ENCODE measurements at places on chromosomes 7 and 10.

DNA sequence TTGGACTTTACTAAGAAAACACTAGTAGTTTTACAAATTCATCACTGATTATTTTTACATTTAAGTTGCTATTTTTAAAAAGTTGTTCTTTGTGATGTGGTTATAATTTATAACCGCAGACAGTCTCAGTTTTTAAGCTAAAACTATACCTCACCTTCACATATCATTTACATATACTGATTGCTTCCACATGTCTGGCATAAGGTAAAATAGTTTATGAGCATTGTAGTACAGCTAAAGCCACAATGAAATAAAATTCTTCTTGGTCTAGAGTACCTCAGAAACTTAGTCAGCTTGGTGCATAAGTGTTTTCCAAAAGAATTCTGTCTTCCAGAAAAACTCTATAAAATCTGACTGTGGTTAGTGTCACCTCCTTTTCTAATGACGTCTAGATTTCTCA lies 13.0 kb downstream of the SEMA3A start:
- no peak for DNase-seq

DNA sequence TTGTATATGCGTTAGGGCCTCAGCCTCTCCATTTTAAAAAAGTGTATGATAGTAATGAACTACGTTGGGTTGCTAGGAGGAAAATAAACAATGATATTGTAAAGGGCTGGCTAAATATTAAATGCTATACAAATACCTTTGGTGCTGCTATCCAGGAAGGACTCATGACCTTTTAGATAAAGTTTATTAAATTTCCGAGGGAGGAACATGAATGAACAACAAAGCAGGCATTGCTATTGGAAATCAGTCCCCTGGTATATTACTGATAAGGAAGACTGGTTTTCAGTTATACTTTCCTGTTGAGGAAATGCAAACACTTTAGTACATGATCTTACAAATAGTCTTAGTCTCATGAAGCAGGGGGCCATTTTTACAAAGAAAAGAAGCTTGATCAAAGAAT lies 17.2 kb upstream of the AGR2 start:
- DNase-seq, result no peak

DNA sequence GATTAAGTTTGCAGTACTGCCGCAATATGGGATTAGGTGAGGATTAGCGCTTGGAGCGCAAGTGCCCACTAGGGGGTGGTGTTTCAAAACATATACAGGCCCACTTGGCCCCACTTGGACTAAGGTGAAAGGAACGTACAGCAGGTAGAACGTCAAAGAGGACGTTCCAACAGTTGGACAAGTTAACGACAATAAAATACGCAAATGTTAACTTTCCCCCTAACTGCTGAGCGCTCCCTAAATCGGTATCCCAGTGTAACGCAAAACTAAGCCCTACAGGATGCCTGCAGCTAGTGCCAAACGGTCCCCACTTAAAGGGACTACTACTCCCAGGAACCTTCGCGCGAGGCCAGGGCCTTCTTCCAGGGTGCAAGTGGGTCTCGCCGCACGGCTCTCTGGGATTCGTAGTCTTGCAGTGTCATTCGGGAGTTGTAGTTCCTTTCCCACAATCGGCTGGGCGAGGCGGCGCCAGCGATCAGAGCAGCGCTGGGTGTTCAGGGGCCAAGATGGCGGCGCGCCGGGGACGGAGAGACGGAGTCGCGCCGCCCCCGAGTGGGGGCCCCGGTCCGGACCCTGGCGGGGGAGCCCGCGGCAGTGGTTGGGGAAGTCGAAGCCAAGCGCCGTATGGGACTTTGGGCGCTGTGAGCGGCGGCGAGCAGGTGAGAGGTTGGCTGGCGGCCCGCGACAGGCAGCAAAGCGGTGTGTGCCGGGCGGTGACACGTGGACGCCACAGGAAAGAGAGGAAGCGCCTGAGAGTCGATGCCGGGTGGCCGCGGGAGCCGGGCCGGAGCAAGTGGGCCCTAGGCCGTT lies at the start of gene PPRC1:
PPRC1 (plus strand) TSS at position 478 of the 810 bp plus-strand sequence; CDS start at position 507, 29 bp downstream.
- DNase-seq, result peak; percentile 99

DNA sequence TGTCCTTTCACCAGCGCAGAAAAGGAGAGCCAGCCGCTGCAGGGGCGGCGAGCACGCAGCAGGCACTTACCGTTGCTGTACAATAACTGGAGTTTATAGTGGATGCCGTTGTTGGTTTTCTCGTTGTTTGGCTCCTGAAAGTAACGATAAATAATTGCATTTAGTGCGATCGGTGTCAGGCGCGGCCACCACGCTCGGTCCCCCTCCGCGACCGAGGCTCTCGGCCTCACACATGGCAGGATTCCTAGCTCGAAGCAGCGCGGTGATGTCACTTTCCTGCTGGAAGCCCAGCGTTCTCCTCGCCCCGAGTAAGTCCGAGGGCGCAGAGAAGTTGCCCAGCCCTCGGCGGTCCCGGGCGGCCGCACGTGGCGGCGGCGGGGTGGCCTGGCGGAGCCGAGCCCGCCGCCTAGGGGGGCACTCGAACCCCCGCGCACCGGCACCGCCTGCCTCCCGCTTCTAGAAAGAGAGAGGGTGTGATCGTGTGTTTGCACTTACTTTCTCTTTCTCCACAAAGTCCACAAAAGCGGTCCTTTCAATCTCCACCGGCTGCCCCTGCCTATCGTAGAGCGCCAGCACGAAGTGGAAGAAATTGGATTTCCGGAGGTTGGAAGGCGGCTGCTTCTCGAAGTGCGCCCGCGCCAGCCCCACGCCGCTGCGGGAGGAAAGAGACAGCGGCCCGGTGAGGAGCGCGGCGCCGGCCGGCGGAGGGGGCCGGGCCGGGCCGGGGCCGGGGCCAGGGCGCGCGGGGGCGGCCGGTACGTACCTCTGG lies 1.0 kb downstream of the EBF3 start:
- peak; percentile 28 for DNase-seq

DNA sequence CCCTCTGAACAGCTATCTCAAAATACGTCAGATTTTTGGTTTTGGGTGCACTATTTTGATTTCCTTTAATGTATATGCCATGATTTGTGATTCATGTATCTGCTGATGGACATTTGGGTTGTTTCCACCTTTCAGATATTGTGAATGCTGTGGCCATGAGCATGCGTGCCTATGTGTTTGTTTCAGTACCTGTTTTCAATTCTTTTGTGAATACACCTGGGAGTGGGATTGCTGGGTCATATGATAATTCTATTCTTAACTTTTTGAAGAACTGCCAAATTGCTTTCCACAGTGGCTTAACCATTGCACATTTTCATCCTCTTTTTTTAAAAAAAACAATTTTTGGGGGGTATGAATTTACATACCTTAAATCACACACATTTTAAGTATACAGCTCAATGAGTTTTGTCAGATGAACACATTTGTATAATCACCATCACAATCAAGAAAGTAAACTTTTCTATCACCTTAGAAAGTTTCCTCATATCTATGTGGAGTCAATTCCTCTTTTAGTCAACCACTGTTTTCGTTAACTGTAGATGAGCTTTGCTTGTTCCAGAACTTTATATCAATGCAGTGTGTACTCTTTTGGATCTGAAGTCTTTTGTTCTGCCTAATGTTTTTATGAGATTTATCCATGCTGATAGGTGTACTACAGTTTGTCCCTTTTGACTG lies 36.9 kb downstream of the CYP26A1 start:
- no peak for DNase-seq

GRCh38 chr10:51422311-51423120 lies 276.9 kb downstream of the CSTF2T start:
- peak; percentile 33 for DNase-seq

- DNase-seq, result no peak
These were observed 186.6 kb upstream of the STK17A start for GRCh38 chr7:43396187-43396740.

GRCh38 chr10:126839094-126839761 lies 66.0 kb upstream of the DOCK1 start:
- no peak for DNase-seq

DNA sequence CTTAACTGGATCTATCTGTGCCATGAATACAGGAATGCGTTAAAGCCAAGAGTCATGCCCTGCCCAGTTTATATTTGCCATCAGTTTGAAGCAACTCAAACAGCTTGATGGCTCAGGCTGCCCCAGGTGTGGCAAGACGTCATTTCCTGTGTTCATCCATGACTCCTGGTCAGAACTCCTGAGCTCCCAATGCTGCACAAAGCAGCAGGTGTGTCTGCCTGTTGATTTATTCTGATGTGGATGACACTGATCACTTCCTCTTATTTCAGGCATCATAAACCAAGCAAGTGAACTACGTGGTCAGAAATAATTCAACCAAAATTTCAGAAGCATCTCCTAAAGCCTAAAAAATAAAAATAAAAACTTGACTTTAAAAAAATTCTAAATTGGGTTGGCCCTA lies 68.5 kb downstream of the EZH2 start:
- no peak for DNase-seq

- no peak for DNase-seq
These were observed 24.5 kb upstream of the PURB start for GRCh38 chr7:44909596-44910389.

GRCh38 chr7:154976844-154977243 lies 26.1 kb downstream of the PAXIP1 start:
- DNase-seq, result no peak

DNA sequence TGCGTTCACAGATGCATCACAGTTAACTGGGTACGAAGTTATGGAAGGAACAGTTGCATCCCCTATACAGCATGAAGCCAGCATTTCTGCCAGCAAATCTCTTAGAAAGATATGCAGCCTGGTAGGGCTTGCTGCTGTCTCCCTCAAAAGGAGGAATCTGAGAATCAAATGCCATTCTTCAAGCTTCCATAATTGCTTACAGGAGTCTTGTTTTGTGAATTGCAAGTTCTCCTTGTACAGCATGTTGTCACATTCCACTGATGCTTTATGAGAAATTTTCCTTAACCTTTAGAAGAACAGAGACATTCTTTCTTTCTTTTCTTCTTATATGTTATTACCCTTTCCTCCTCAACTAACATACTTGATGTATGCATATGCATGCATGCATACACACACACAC lies 134.6 kb downstream of the CHRM2 start:
- no peak for DNase-seq

DNA sequence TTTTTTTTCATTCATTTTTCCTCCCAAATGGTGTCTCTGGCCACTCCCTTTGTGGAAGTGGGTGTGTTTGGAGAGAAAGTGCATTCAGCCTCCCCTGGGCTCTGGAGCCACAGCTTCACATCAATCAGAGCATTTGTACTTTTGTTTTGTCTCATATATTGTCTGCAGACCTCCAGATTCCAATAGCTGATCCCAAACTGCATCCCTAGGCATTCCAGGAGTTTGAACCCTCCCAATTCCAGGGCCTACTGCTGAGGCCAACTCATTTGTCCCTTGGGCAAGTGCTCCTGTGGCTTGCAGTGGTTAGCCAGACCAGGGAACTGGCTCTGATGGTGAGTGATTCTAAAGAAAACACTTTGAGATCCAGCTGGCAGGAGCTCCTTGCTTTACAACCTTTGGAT lies 163.3 kb downstream of the IPMK start:
- no peak for DNase-seq

GRCh38 chr7:44411306-44411705 lies 79.2 kb downstream of the NUDCD3 start:
- DNase-seq, result no peak

GRCh38 chr7:15305002-15305600 lies 256.7 kb downstream of the AGMO start:
- peak; percentile 35 for DNase-seq

GRCh38 chr10:132669208-132669861 lies 116.6 kb downstream of the NKX6-2 start:
- DNase-seq, result no peak

- peak; percentile 68 for DNase-seq
These were observed 4.0 kb upstream of the CREB5 start for GRCh38 chr7:28408105-28408959.

- no peak for DNase-seq
These were observed 11.8 kb downstream of the AGK start for GRCh38 chr7:141562972-141563371.

- DNase-seq, result no peak
These were observed 164.3 kb upstream of the AGK start for GRCh38 chr7:141386881-141387280.

- DNase-seq, result no peak
These were observed 57.2 kb downstream of the MGAM2 start for GRCh38 chr7:142168746-142169145.

DNA sequence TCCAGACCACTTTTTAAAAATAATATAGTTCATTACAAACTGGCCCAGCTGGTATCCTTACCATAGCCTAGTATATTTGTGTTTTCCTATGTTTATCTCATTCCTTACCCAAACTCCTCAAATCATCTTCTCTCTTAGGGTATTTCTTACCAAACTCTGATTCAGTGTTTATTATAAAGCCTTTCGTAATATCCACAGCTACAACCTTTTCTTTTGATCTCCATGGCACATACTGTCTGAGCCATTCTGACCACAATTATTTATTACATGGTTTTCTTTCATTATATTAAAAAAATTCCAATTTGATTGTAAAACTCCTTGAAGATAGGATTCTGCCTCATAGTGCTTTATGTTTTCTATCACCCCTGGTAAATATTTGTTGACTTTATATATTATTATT lies 94.2 kb downstream of the LRMDA start:
- DNase-seq, result no peak

DNA sequence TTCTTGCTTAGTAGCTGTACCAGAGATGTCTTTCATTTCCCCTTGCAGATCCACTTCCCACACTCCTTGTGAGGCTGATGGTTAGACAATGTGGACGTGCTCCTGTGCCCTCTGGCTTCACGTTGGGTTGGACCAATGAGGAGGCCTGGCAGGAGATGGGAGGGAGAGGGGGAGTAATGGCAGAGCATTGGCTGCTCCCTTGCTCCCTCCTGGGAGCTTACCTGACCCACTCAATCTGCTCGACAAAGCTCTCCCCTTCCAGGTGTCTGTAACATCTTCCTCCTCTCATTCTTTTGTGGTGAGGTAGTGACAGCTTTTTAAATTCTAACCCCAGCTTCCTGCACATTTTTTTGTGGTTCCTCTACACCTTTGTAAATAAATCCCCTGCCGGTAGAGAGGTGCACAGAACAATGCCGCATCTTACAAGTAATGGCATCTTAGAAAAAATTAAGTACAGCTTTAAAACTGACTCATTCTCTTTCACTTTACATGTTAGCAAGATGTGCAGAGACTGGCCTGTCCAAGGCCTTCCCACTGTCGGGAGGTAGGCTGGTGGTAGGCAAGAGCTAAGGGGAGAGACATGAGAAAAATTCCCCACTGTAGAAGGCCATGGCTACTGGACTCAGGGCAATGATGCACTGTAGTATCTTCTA lies 134.3 kb downstream of the HTR7 start:
- no peak for DNase-seq

GRCh38 chr10:63703740-63704345 lies 182.6 kb downstream of the REEP3 start:
- no peak for DNase-seq

DNA sequence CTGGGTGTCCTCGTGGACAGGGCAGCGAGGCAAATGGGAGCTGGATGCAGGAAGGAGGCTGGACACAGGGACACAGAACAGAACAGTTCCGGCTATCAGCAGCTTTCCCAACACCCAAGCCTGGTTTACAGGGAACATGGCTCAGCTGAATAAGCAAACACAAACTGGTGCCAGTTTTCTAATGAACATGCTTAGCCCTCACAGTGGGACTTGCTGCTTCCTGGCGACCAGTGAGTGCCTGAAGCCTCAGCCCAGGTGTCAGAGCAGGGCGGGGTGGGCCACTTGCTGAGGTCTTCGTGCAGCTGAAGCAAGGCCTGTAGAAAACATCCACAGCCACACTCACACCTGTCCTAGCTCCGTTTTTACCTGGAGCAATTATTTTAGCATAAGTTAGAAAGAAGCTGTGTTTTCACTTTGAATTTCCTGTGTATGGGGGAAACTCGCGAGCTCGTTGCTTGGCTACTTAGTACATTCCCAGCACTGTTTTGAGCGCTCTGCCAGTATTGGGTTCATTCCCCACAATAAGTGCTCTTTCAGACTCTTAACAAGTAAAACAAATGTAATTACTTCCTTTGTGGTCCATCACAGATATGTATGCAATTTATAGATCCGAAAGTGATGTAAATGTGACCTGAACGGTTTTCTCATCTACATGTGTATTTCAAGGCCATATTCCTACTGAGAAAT lies 261.2 kb upstream of the SHH start:
- DNase-seq, result no peak
